ENCODE measurements at places on chromosomes 5 and 9.

GRCh38 chr5:168364151-168364661 is 72.8 kb downstream of the WWC1 start:
- DNase-seq, result no peak

DNA sequence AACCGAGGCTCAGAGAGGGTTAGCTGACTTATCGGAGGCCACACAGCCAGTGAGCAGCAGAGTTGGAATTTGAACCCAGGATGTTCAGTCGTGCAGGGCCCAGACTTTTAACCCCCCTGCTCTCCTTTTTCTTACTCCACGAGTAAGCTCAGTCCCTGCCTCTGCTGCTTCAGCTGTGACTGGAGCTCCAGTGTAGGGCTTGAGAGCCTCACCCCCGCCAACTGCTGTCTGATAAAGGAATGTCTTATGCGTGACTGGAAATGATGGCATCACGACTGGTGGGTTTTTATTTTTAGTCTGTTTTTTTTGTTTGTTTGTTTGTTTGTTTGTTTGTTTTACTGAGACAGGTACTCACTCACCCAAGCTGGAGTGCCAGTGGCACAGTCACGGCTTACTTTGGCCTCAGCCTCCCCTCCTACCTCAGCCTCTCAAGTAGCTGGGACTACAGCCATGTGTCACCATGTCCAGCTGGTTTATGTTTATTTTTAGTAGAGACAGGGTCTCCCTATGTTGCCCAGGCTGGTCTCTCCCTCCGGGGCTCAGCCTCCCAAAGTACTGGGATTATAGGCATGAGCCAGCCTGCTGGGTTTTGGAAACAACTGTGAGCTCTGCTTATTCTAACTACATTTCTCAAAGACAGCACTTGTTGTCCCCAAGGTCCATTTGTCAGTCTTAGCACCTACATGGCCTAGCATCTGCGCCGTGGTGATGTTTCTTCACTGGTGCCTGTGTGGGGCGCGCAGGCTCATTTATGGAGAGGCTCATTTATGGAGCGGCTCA is 52.5 kb upstream of the NCS1 start:
- no peak for DNase-seq

- DNase-seq, result no peak
Observed at GRCh38 chr5:103602438-103602837, 39.8 kb upstream of the NUDT12 start.

DNA sequence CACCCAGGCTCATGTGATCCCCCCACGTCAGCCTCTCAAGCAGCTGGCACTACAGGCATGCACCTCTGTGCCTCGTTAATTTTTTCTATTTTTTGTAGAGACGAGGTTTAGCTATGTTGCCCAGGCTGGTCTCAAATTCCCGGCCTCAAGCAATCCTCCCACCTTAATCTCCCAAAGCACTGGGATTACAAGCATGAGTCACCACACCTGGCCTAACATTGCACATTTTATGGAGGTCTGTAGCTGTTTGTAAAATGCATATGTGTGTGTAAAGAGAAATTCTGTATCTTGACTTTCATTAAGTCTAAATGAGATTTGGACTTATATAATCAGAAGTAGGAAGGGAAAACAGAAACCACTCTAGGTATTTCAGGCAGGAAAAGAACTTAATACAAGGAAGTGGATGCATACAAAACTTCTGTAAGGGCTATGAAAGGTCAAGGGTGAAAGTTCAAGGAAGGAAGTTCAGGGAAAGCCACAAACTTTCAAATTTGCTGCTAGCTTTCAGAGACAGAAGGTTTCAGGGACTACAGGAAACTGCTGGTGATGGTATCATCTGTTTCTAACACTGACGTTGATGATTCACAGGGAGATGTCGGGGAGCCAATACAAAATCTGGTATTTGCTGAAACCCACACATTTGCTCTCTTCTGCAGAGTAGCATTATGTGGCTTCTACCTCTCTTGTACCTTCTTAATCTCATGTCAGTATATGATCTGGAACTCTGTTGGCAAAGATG is 209.4 kb downstream of the PIK3R1 start:
- no peak for DNase-seq

DNA sequence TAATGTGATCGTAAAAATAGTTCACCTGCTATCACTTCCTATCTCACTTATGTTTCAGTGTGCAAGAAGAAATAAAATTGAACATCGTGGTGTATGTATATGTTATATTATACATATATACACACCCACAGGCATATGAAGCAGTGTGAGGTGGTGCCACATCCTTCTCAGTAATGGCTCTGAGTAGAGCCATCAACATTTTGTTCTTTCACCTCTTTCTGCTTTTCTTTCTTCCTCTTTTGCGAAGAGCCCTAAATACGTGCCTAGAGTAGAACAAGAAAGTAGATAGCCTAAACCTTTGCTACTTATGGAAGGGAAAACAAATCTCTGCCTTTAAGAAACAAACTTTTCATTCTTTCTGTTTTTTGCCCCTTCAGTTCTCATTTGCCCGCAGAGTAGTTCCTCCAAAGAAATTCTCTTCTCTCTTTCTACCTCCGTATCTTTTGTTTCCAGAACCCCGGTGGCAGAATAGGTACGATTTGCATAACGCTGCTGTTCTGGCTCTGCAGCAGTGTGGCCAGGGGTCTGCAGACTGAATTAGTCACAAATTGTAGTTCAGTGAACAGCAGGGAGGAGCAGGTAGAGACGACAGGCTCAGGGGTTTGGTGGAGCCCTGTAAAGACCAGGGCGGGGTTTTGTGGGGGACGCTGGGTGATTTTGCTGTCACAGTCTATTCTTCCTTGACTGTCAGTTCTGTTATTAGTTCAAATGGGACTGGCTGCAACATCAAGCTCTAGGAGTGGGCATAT is 40.5 kb upstream of the PJA2 start:
- DNase-seq, result no peak

- DNase-seq, result no peak
Observed at GRCh38 chr5:139708434-139708861, 60.3 kb downstream of the CXXC5 start.

- no peak for DNase-seq
Observed at GRCh38 chr9:125190361-125190801, 778 bp upstream of the PPP6C start.

DNA sequence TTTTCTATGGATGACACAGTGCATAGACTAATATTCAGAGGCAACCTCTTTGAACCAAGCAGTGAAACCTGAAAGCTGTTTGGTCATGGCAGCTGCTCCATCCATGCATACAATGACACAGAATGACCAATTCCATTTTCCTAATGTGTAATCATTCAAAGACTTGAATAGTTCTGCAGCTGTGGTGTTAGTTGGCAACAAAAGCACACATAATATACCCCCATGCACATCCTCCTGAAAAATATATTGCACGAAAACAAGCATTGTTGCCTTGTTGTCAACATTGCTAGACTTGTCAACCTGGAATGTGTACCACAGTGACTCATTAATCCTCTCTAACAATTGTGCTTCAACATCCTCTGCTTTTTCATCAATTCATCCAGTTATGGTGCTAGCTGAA is 71.0 kb upstream of the SEMA6A start:
- no peak for DNase-seq

DNA sequence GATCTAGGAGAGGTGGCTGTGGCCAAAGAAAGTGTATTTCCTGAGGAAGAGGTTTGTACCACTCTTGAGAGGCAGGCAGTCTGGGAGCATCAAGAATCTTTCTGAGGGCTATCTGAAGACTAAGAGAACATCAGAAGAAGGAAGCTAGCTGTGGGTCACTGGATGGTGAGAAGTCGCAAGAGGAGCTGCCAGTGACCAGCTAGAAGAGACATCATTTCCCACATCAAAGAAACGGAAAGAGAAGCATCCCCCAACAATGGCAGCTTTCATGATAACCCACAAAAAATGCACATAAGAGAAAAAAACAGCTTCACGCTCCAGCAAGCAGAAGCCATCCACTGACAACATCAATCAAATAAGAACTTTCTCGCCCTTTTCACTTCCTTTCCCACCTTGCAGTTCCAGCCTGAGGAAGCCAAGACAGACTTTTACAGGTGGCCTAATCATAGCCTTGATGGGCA is 25.0 kb upstream of the CEP78 start:
- no peak for DNase-seq

DNA sequence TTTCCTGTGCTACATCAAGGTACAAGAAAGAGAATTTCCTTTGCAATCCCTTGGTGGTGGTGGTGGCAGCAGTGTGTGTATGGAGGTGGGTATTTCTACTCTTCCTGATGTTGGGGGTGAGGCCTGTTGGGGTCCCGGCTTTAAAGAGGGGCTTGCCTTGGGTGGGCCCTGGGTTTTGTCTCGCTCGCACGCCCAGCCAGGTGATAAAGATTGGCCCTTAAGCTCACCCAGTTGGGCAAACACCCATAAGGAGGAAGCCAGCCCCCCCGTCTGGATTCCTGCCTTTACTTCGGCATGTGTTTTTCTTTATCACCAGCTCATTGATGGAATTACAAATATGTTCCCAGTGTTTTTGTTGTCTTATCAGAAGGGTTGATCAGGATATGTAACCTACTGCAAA is 16.0 kb upstream of the SARDH start:
- no peak for DNase-seq

- peak; percentile 40 for DNase-seq
Observed at GRCh38 chr9:76818271-76818670, 54.0 kb downstream of the PCA3 start.

DNA sequence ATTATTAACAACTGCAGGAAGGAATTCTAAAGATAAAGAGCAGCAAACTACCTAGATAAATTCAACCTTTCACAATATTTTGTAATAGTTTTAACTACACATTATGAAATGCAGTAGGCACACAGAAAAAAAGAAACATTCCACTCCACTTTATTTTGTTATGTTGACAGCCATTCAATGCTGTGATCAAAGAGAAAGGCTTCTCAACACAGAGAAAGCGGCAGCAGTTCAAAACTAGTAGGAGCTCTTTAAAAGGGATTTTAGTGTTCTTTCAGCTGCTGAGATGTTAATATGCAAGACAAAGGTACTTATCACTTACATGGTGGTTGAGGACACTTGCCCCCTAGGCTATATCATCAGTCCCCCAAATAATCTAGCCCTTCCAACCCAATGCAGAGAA is 11.6 kb downstream of the CEMIP2 start:
- no peak for DNase-seq

DNA sequence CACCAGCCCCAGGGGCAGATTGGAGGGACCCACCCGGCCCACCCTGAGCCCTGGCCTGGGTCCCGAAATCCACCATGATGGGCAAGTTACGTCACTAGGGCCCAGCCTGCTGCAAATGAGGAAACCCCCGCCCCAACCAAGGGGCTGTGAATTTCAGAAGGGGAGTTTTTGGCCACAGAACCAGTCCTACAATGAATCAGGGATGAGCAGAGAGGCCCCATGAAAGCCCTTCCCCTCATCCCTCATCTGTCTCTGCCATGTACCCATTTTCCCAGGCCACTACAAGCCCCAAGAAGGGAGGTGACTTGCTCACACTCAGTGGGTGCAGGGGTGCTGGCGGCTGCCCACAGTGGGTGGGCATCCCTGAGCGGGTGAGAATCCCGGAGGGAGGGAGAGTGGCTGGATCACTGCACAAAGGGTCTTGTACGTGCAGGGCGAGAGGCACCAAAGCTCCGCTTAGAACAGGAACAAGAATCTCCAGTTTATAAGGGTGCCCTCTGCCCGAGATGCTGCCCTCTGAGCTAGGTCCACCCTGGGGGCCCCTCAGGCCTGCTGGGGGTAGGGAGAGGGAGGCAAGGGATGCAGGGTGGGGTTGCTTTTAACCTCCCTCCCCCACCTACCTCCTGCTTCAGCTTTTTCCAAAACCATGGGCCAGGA is 10.4 kb upstream of the TCF7 start:
- no peak for DNase-seq

GRCh38 chr9:79559495-79560181 is 12.1 kb upstream of the TLE4 start:
- DNase-seq, result no peak

- DNase-seq, result no peak
Observed at GRCh38 chr9:126612326-126612812, 1.4 kb upstream of the LMX1B start.

GRCh38 chr9:70613024-70613768 is 198.7 kb upstream of the KLF9 start:
- DNase-seq, result no peak

- no peak for DNase-seq
Observed at GRCh38 chr9:5858833-5859232, 25.9 kb upstream of the ERMP1 start.

DNA sequence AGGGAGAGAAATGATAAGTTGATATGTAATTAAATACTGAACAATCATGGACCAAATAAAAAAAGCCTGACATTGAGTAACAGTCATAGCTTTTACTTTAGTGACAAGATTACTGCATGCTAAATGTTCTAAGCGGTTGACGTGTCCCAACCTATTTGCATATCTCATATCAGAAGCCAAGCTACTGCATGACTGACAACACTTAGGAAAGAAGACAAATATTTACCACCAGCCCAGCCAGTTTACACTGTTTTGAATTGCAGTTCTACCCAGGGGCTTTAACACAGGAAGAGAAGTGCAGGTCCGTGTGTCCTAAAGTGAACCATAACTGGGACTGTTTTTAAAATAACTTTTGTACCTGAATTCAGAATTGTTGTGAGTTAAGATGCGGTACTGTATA is 219.9 kb downstream of the PRDM9 start:
- no peak for DNase-seq

- DNase-seq, result no peak
Observed at GRCh38 chr5:149416987-149417710, 38.1 kb upstream of the IL17B start.

DNA sequence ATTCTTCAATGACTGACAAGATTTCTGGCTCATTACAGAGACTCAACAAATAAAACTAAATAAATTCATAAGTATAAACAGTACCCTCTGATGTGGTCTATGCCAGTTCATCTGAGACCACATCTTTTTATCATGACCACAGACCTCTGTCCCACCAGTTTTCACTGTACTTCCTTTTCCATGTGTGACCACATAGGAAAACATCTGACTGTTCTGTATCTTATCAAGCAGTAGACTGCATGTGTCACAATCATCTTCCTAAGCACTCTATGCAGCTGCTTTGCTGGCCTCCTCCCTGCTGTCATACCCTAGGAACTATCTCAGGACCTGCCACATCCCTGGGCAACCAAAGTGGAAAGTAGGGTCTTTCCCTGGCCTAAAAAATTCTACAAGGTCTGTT is 205.0 kb upstream of the ZNF462 start:
- DNase-seq, result no peak

- no peak for DNase-seq
Observed at GRCh38 chr5:119655061-119655460, 25.7 kb downstream of the FAM170A start.

- DNase-seq, result no peak
Observed at GRCh38 chr9:98520221-98520960, 188.3 kb downstream of the GABBR2 start.

GRCh38 chr5:174837919-174838902 is 113.8 kb downstream of the MSX2 start:
- DNase-seq, result peak; percentile 82

DNA sequence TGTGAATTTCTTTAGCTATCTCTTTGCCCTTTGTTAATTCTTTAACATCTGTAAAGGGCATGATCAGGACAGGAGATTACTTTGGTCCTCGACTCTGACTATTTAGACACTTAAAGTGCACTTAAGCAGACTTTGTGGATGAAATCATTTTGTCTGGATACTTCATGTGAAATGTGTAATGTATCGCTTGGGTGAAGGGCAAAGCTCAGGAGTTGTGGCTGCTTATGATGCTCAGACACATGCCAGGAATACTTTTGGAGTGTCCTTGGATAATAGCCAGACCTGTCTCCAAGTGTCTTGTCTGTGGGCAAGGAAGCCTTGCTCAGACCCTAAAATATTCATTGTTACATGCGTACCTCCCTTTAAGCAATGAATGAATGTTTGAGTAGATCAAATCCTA is 87.8 kb downstream of the RAI14 start:
- no peak for DNase-seq

All from GOT3 (cell line).